Neural crest cell (in vitro differentiated cells): ENCODE measurements at places on chromosomes 7 and 10. TPM values are rescaled to one million over a fixed set of nuclear protein-coding genes. Genes with fewer than 3 reads are reported as not detected.

DNA sequence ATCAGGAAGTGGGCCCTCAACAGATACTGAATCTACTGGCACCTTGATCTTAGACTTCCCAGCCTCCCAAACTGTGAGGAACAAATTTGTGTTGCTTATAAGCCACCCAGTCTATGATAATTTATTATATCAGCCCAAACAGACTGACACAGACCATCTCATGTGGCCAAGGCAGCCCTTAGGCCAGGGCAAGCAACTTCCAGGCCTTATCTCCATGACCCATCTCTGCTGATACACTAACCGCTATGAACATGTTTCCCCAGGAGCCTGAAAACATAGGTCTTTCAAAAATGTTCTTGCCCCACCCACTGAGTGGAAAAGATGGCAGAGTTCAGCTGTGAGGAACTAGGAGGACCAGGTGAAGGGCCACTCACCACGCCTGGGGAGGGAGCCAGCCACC is 3.2 kb upstream of the BLOC1S2 start:
- DNase-seq = no peak

DNA sequence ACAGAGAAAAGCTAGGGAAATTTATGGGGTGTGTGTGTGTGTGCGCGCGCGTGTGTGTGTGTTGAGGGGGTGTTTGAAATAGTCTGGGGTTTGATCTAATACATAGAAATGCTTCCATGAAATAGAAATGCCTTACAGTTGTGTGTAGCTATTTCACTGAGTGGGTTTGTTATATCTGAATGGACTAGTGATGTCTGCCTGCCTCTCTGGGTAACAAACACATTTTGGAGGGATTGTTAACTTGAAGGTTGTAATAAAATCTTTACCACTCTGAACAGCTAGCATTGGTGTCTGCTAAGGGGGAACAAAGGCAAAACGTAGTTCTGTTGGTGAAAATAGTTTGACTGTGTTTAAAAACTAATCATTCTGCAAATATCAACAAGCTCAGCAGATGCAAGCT is 509.3 kb downstream of the LRMDA start:
- DNase-seq = no peak

DNA sequence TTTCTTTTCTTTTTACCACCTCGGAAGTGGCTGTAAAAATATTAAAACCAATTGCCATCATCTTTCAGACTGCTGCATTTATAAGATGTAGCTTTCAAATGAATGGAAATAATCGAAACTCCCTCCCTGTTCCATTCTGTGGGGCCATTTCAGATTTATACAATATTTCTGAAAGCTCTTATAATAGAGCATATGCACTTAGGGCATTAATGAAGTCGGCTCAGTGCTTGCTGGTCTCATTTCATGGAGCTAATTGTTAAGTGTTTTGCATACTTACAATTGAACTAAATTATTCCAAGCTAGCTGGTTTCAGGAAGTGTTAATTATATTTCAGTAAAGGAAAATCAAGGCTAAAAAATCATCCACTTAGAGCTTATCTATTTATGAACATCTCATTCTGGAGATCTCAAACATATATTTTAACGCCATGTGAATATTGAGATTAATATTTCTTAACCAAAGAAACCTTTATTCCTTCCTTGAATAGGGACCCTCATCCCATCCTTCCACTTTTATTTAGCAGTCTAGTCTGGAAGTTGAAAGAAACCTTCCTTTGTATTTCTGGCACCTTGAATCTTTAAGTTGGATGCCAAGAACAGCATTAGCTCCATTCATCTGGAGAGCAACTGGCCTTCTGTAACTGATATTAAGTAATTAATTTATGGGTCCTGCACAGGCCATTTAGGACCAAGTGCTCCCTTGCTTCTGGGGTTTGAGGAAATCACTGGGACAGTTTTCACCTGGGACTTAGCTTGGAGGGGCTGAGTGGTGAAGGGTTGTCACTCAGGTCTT is 45.1 kb downstream of the RPS24 start:
- DNase-seq = no peak

- DNase-seq = no peak
Measured at GRCh38 chr7:138875794-138876193, 77.8 kb upstream of the ATP6V0A4 start.

GRCh38 chr10:79454259-79454658 is 8.8 kb upstream of the ZCCHC24 start:
- DNase-seq = no peak

DNA sequence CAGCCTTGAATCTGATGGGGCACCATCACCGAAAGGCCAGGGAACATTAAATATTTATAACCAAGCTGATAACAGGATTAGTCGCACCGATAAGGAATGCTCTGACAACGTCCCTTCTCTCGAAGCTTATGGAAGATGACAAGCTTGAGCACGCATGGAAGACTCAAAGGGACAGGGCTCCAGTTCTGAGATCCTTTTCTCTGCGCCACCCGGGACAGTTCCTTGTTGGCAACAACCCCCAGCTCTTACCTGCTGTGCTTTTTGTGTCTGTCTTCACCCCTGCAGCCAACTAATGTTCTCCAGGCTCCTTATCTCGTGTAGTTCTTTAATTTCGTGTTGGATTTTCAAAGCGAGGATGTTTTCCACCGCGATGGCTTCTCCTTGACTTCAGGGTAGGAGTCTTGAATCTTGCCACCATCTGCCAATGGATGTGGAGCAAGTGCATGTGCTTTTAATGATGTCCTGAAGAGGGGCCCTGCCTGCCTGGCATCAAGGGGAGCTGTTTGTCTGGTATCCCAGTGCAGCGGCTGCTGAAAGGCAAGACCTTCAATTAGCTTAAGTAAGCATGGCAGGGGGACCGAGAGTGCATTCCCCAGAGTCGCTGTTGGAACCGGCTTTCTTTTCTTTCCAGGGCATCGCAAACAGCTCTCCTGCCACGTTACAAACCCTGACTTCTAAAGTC is 354 bp upstream of the FERD3L start:
- DNase-seq = peak; percentile 1

DNA sequence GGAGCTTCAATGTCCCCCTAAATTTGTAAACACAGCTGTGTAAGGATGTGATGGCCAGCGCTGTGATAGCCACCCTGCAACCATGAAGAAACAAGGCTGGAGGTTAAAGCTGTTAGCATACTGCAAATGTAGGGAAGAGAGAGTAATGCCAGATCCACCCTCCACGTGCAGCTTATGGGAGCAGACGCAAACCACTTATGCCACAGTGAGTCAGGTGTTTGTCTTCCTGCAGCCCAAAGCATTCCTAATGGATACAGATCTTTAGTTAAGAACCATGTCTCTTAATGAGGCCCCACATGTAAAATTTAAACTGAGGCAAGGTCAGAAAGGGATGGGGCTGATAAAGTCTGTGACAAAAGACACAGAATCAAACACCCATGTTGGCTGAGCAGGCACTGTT is 13.6 kb upstream of the MYL7 start:
- DNase-seq = no peak

DNA sequence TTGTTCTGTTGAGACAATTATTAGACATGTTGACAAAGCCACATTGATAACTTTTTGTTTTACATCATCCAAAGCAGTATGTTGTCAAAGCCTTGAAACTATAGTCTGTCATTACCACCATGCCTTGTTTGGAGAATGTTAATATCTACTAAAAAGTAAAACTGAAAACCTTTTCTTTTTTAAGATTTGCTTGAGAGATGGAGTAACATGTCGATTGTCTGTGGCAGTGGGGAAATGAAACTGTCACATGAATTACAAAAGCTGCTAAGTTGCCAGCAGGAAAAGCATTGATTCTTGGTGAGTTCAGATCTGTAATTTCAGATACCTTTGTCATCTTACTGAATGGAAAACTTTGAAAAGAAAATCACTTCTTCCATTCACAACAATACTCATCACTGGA is 69.1 kb downstream of the TFPI2 start:
- no peak for DNase-seq

- DNase-seq = no peak
Measured at GRCh38 chr10:131804551-131805295, 96.1 kb upstream of the PPP2R2D start.

- no peak for DNase-seq
Measured at GRCh38 chr7:118615-119391, 73.6 kb upstream of the FAM20C start.

GRCh38 chr7:154965014-154965413 is 37.9 kb downstream of the PAXIP1 start:
- no peak for DNase-seq

- no peak for DNase-seq
Measured at GRCh38 chr7:132240262-132240661, 336.0 kb downstream of the PLXNA4 start.

DNA sequence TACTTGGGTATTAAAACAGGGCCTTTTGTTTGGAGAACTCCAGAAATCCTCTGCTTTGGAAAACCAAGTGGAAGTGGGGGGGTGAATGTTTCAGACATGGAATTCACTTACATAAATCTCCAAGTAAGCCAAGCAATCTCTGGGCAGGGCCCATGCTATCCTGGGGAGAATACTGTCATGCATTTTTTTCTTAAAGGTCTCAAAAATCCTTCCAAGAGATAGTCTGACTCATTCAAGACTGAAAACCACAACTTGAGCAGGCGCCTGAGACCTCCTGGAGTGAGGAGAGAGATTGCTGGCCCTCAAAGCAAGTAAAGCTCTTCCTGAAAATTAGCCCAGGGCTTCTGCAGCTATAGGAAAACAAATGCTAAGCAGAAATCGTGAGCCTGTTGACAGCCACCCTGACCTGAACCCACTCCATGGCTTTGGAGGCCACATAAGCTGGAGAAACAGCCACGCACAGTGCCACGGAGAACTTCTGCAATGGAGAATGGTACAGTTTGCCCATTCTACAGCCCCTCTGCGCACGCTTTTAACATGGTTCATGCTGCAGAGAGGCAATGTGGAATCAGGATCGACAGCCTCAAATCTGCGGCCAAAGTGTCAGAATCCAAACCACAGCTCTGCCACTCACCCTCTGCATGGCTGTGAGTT is 203.1 kb upstream of the AUTS2 start:
- no peak for DNase-seq

- no peak for DNase-seq
Measured at GRCh38 chr10:121440461-121440860, 157.8 kb downstream of the FGFR2 start.

Gene PLAC9
- 24.1 and 27.5 TPM in 2 replicates for total RNA-seq

Gene OR9A2
- not detected in 2 replicates for total RNA-seq

Gene PRKG1
- total RNA-seq = 4.4 and 4.5 TPM in 2 replicates

Gene KCNIP2
- 2.2 and 3.9 TPM in 2 replicates for total RNA-seq

Gene NT5C3A
- total RNA-seq = 30.8 and 35.5 TPM in 2 replicates
